Skeletal muscle cell (primary cell): ENCODE measurements at places on chromosomes 13 and 19.

DNA sequence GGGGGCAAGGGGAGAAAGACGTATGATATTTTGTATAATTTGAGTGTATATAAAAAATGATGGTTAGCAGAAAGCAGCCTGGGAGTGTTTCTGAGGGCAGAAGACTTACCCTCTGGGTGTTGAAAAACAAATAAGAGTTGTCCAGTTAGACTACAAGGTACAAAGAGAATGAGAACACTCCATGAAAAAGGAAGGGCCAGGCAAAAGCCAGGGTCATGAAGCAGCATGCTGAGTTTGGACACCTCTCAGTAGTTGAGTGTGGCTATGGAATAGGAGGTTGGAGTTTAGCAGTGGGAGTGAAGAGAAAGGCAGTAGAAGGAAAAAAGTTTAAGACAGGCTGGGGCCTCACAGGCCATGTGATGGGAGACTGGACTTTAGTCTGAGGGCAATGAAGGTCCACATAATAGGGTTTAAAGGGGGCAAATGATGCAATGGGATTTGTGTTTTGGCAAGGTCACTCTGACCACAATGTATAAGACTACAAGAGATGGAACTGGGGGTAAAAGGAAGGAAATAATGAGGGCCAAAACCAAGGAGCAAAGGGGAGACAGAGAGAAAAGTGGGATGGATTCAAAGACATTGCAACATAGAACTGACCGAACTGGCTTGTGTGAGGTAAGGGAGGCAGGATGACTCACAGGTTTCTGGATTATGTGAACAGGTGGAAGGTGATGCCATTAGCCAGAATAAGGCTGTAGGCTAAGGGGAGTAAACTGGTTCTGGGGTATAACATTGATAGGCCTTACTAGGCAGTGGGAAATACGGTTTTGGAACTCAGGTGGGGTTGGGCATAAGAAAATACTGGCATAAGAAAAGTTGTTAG, 76.6 kb downstream of the SERP2 start:
- DNase-seq: no peak

- DNase-seq: no peak
Observed at GRCh38 chr13:103130146-103130545, 63.9 kb upstream of the SLC10A2 start.

DNA sequence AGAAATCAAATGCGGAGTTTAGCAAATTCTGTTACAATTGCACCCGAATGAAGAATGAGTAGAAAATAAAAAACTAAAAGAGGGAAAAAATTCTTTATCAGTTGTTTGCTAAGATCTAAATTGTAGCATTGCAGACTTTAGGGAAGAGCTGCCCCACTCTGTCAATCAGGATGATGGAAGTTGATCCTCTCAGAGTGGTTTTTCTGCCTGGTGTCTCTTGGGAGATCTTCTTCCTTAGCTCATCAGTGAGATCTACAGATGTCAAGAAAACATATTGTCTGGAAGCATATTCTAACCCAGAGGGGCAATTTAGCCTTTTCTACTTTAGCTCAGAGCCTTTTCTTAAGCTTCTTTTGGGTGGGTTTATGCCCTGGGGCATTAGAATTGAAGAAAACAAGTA, 223.2 kb upstream of the PCDH17 start:
- no peak for DNase-seq

DNA sequence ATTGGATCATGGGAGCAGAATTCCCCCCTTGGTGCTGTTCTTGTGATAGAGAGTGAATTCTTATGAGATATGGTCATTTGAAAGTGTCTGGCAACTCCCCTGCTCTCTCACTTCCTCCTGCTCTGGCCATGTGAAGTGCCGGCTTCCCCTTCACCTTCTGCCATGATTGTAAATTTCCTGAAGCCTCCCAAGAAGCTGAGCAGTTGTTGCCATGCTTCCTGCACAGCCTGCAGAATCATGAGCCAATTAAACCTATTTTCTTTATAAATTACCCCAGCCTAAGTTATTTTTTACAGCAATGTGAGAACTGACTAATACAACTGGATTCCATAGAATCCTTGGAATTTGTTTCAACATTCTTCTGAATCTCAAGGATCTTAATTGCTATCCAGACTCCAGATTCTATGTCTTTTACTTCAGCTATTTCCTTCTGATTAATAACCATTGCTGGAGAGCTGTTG, 328.1 kb downstream of the SLITRK5 start:
- peak; percentile 38 for DNase-seq

GRCh38 chr13:92259523-92259922, 861.1 kb downstream of the GPC5 start:
- DNase-seq: no peak

DNA sequence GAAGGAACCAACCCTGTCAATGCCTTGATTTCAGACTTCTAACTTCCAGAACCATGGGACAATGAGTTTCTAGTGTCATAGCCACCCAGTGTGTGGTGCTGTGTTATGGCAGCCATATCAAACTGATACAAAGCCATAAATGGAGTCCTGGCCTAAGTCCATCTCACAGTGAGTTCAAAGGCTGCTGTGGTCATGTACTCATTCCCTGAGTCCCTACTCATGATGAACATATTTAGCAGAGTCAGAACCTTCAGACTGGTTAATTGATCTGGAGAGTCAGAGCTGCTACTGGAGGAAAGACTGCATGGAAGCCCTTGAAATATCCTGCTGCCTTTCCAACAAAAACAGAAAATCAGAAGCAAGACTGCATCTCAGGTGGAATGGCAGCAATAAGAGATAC, 39.2 kb upstream of the CSNK1A1L start:
- peak; percentile 10 for DNase-seq

DNA sequence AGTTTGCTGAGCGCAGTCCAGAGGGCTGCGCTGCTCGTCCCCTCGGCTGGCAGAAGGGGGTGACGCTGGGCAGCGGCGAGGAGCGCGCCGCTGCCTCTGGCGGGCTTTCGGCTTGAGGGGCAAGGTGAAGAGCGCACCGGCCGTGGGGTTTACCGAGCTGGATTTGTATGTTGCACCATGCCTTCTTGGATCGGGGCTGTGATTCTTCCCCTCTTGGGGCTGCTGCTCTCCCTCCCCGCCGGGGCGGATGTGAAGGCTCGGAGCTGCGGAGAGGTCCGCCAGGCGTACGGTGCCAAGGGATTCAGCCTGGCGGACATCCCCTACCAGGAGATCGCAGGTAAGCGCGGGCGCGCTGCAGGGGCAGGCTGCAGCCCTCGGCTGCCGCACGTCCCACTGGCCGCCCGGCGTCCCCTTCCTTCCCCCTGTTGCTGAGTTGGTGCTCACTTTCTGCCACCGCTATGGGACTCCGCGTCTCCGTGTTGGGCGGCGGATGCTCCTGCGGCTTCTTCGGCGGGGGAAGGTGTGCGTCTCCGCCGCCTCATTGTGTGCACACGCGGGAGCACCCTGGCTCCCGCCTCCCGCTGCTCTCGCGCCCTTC, 772 bp downstream of the GPC6 start:
- DNase-seq: no peak

GRCh38 chr13:36342715-36343114, 3.5 kb downstream of the SPART start:
- DNase-seq: no peak

DNA sequence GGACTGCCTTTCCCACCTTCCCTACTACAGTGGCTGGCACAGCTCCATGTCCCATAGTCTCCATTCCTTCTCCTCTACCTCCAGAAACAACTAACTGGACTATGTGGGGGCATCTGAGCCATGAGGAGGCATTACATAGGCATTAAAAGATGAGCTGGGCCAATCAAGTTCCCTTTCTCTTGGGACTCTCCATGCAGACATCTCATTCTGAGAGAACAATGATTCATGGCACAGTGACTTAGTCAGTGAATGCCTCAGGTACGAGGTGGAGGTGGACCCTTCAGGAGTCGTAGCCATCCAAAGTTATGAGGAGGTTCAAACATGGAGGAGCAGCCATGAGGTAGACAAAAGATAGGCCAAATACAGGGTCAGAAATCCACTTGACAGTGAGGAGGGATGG, 70.0 kb downstream of the GPC6 start:
- DNase-seq: no peak

GRCh38 chr19:15587663-15588062, 27.4 kb upstream of the CYP4F8 start:
- no peak for DNase-seq

- no peak for DNase-seq
Observed at GRCh38 chr13:43567608-43568007, 219.2 kb downstream of the ENOX1 start.

- DNase-seq: no peak
Observed at GRCh38 chr13:61413572-61414535, 1.8 kb downstream of the PCDH20 start.

- DNase-seq: no peak
Observed at GRCh38 chr13:114225610-114226009, 9.1 kb upstream of the CDC16 start.

GRCh38 chr13:106176117-106176516, 359.3 kb downstream of the EFNB2 start:
- peak; percentile 61 for DNase-seq

DNA sequence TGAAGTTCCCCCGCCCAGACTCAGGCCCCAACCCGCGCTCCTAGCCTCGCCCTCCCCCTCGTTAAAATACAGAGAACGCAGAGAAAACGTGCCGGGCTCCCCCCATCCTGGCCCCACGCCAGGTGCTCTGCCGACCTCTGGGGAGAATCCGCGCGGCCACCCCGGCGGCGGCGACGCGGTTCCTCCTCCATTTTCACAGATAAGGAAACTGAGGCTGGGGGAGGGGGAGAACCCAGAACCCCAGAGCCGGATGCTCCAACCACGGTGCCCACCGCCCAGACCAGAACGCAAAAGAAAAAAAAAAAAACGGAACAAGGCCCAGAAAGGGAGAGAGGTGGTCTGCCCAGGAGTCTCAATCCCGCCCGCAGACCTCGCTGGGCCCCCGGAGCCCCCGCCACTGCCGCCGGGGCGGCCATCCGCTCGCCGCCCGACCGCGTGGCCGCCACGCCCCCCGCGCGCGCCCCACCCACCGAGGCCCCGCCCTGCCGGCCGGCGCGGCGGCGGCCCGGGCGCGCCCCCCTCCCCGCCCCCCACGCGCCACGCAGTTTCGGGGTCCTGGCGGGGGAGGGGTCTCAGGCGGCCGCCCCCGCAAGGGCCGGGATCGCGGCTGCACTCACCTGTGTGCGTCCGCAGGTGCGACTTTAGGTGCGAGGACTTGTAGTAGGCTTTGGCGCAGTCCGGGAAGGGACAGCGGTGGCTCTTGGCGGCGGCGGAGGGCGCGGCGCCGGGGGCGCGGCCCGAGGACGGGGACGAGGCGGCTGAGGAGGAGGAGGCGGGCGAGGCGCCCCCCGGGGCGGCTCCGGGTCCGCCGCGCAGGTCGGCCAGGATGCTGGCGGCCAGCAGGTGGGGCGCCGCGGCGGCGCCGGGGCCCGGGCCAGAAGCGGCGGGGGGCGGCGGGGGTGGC, 703 bp downstream of the KLF16 start:
- DNase-seq: no peak

DNA sequence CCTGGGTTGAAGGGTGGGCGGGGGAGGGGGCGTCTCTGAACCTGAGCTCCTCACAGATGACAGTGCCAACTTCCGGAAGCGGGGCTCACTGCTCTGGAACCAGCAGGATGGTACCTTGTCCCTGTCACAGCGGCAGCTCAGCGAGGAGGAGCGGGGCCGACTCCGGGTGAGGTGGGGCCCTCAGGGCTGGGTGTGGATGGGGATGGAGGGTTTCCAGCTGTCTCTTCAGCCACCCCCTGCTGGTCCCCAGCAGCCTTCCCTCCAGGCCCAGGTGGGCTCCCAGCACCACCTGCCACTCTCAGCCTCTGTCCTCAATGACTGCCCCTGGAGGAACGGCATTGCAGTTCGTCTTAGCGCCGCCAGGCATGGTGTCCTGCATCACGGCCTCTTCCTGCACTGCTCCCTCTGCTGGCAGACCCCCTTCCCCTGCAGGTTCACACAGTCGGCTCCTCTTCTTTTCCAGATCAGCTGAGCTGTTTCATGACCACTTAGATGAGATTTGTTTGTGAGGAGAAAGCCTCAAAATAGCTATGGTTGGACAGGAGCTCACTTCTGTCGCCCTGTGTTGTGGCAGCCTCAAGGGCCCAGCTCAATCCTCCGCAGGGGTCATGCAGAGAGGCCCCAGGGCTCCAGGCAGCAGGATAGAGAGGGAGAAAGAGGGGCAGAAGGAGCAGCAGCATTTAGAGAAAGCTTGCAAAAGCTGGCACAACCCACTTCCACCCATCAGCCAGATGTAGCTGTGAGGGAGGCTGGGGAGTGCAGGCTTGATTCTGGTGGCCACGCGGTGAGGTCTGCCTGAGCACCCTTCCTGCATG, 2.5 kb upstream of the GARIN5A start:
- no peak for DNase-seq

GRCh38 chr19:58279042-58279924, 528 bp downstream of the ZNF8 start:
- DNase-seq: peak; percentile 12

GRCh38 chr19:47406711-47407416, 12.5 kb downstream of the MEIS3 start:
- DNase-seq: no peak

DNA sequence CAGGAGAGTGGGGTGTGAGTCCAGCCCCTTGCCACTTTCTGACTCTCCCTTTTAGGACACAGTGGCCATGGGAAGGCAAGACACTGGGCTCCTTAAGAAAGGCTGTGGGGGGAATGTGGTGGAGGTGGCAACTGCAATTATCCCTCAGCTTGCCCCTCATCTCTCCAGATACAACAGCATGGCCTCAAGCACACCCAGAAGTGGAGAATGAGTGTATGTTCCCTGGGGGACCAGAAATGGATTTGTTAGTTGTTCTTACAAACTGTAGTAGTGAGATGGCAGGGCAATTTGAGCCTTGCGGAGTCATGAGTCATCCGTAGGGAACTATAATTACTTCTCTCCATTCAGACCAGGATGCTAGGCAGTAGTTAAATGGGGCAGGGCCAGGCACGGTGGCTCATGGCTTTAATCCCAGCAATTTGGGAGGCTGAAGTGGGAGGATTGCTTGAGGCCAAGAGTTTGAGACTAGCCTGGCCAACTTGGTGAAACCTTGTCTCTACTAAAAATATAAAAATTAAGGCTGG, 25.6 kb upstream of the CXCL17 start:
- DNase-seq: peak; percentile 80

- no peak for DNase-seq
Observed at GRCh38 chr13:101399365-101399764, 16.9 kb downstream of the NALCN start.

- DNase-seq: no peak
Observed at GRCh38 chr13:77222000-77222690, 104.7 kb downstream of the MYCBP2 start.

GRCh38 chr13:89786531-89786930, 1561.0 kb upstream of the MIR17HG start:
- no peak for DNase-seq
